ENCODE measurements at places on chromosomes 11 and 22.

DNA sequence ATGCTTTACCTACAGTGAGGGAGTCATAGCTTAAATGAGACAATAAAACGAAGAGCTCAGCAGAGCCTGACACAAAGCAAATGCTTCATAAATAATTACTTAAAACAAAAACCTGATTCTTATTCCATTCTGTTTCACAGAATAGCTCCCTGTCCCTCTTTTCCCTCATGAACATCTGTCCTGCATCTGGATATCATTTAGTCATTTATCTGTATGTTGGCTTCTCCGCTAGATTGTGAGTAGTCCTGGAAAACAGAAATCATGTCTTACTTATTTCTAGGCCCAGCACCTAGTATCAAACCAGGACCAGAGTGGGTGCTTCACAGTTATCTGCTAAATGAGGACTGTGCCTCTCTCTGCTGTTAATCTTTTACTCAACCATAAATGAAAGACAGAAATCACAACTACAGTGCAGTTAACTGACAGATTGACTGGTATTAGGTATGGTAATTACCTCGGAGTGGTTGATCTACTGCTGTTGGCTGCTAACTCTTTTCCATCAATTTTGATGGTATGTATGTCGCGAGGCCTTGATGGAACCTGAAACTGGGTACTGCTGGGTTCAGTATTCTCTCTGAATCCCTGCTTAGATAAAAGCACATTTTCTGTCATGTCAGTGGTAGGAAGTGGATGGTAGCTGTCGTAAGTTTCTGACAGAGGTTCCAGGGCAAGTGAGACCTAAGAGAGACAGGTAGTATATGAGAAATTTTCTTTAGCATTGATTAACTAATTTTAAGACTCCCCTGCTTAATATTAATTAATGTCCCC lies 31.5 kb downstream of the C2CD3 start:
- no peak for DNase-seq

GRCh38 chr22:24803064-24803542 lies 2.9 kb upstream of the SGSM1 start:
- peak; percentile 46 for DNase-seq

- DNase-seq: peak; percentile 83
Measured at GRCh38 chr11:82733444-82734119, at the start of gene FAM181B. FAM181B (minus strand) TSS chr11:82733864; CDS start chr11:82733729, 135 bp downstream.

- DNase-seq: no peak
Measured at GRCh38 chr11:66842501-66842895, 743 bp upstream of the RCE1 start.

- DNase-seq: no peak
Measured at GRCh38 chr22:20230777-20231420, 37.2 kb downstream of the RTN4R start.

DNA sequence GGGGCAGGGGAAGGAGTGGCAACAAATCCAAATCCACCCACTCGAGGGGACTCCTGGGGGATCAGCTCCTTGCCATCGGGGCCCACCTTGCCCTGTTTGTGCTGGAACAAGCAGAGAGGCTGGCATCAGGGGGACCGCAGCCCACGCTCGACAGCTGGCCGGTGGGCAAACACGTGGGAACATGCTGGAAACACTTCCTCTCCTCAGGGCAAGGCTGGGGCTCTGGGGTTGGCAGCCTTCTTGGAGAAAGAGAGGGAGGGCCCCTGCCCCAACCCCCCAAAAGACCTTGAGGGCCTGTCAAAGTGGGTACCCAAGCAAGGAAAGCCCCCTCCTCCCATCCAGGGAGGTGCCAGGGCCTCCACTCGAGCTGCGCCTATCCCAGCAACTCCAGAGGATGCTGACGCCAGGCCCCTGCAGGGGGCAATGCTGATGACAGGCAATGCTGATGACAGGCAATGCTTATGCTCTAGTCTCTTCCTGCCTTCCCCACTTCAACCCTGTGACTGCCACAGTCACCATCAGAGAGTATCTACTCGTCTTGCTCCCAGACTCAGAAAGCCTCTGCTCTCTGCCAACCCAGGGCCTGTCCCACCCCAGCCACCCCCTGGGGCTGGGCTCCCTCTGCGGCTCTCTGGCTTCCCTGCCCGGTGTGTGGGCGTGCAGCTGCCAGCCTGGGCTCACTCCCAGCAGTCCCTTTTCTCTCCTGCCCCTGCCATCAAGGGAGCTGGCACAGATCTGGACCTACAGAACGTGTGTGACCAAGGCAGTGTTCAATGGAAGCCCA lies 6.0 kb downstream of the ESS2 start:
- DNase-seq: no peak

- DNase-seq: no peak
Measured at GRCh38 chr11:69183613-69184012, 27.9 kb downstream of the SMIM38 start.

DNA sequence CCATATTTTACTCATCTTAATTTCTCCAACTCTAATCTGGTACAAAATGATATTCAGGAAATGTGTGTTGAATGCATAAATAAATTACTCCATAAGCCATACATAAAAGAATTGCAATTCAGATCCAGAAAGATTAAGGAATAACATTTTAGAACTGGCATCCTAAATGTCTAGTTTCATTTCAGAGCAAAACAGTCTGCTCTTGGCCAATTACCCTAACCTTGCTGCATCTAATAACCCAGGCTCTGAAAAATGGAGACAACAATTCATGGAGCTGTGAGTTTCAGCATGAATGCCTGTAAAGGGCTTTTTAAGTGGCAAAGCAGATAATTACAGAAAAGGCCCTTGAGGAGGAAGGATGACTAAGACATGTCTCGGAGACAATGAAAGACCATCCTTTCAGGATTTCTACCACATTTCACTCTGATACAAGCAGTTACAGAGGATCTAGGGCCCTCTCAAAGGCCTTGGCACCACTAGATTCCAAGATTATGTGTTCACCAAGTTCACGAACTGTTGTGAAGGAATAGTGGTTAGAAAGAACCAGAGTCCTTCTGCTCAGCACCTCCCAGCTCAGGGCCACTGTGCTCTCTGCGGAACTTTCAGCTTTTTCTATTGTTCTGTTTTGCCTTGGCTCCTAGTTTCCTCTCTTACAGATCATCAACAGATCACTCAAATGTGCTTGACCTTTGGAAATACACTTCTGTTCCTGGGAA lies 157.6 kb upstream of the BLID start:
- DNase-seq: no peak

GRCh38 chr22:50672041-50672440 lies 582 bp upstream of the SHANK3 start:
- no peak for DNase-seq

GRCh38 chr11:2599561-2600189 lies 100.1 kb downstream of the KCNQ1OT1 start:
- no peak for DNase-seq

- DNase-seq: no peak
Measured at GRCh38 chr11:117771841-117772240, 25.2 kb downstream of the DSCAML1 start.

GRCh38 chr22:31244943-31245451 lies 32.9 kb downstream of the LIMK2 start:
- DNase-seq: no peak

GRCh38 chr11:32391956-32392553 lies 43.3 kb downstream of the WT1 start:
- no peak for DNase-seq

GRCh38 chr11:43998308-43998707 lies 49.5 kb upstream of the ACCSL start:
- no peak for DNase-seq

DNA sequence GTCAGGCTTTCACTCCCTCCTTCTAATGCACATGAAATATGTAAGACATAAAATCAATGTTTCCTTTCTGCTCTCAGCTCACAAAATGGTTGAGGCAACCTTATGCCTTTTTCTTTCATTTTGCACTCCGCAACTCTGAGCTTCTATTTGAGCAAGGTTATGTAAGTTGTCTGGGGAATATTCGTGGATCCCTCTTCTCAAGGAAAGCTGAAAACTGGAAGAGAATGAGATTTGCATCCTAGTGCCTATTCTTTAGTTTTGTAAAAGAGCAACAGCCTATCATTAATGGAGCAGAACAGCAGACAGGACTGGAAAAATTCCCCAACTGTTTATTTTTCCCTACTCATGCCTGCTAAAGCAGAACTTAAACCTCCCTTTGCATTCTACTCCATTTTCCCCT lies 141.7 kb downstream of the FAM76B start:
- no peak for DNase-seq

DNA sequence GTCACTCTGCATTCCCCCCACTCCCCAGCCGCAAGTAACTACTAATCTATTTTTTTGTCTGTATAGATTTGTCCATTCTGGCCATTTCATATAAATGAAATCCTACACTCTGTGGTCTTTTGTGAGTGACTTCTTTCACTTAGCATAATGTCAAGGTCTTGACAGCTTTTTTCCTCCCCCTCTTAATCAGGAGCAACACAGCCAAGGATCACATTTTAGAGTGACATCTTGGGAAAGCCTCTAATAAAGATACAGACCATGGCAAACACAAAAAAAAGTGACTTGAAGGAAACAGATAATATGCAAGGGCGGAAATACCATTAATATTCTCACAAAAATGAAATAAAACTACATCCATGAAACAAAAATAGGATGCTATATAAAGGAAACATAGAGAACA lies 43.9 kb downstream of the RAB30 start:
- DNase-seq: peak; percentile 22

GRCh38 chr22:37080438-37080837 lies 28.9 kb downstream of the KCTD17 start:
- DNase-seq: no peak

GRCh38 chr11:94834911-94835593 lies 66.9 kb downstream of the AMOTL1 start:
- DNase-seq: peak; percentile 36

GRCh38 chr11:110711776-110712658 lies at the start of gene ARHGAP20:
ARHGAP20 (minus strand) TSS chr11:110712437; CDS start chr11:110712231, 206 bp downstream.
- DNase-seq: peak; percentile 46

DNA sequence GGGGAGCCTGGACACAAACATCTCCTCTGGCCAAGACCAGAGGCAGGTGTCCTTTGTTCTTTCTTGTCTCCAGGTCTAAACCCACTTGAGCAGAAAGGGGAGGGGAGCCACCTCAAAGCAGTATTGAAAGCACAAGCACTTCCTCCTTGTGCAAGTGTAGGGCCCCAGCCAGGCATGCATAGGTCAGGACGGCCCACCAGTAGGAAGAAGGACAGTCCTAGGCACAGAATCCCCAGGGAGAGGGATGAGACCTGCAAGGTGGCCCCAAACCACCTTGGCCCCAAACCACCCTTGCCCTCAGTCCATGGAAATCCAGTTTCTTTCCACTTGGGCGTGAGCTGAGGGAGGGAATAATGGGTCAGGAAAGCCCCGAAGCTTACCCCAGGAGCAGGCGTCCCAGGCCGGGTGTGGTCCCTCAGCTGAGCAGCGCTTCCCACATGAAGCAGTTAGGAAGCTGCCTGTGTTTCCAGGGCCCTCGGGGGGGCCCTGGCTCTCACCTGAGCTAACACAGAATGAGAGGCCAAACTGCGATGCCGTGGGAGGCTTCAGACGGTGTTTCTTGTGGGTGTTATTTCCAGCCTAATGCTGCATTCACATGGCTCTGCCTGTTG lies 20.4 kb upstream of the IGSF9B start:
- no peak for DNase-seq

DNA sequence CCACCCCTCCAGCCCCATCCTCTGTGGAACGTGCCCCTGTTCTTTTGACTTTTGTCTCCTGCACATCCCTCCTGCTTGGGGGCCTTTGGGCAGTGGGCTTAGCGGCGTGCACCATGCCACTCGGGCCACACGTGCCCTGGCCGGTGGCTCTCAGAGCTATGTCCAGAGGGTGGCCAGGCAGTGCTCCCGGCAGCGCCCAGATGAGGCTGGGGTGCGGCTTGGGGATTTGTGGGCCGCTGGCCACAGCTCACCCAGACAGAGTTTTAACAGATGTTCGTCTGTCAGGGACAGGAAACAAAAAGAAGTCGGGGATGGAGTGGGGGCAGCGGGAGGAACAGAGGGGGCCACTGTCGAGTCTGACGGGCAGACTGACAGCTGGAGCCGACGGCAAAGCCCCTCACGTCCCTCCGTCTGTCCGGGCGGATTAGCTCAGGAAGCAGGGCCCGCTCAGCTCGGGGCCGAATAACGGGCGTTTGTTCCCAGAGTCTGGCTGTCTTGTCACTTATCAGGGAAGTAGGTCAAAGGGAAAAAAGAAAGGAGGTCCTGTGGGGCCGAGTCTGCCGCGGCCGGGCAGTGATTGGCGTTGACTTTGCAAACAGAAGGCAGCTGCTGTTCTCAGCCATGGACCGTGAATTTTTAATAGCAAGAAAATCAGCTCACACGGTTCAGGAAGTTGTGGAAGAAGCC lies 61.6 kb downstream of the LRP5 start:
- DNase-seq: no peak

DNA sequence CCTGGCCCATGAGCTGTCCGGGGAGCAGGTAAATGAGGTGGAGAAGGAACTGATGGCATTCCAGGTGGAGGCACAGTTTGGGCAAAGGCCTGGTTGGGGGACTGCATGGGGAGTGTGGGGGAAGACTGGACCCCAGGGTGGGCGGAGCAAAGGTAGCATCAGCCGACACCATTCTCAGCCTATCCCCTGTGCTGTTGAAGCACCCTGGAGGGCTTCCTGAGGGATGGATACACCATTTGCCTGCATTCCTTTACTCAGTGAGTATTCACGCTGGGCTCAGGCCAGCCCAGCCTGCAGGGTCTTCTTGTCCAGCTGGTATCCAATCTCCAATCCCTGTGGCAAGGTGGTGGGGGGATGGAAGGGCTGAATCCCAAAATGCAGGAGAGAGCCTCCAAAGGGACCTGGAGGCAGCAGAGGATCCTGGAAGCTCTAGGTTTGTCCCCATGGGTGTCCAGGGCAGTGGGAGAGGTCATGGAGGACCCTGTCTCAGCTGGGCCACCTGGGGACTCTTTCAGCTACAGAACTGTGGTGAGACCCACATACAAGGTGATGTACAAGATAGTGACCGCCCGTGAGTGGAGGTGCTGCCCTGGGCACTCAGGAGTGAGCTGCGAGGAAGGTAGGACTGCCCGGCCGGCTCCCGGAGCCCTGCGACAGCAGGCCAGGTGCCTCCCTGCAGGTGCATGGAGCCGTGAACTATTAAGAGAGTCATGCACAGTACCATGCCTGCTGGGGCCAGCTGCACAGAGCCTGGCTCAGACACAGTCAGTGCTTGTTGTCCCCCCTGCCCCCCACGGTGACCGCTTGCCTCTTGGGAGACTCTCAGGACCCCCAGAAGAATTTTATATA lies 9.5 kb downstream of the EMID1 start:
- DNase-seq: no peak

- peak; percentile 36 for DNase-seq
Measured at GRCh38 chr11:81497202-81497804, 1236.4 kb downstream of the FAM181B start.

GRCh38 chr11:104073950-104074705 lies 37.7 kb downstream of the DDI1 start:
- no peak for DNase-seq

- DNase-seq: no peak
Measured at GRCh38 chr22:46969961-46970360, 207.5 kb downstream of the TBC1D22A start.

DNA sequence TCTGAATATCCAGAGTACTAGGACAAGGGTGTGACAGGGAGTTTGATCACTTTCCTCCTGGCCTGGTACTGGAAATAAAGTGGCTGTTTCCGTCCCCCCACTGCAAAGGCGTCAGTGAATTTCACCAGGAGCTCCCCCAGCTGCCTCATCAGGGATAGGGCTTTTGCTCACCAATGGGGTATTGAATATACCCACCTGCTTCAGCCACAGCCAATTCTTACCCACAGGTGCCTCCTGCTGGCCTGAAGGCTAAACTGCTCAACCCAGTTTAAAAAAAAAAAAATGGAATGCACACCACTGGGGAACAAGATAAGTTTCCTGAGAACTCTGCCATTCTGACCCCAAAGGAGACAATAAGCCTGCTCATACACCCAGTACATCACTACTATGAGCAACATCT lies 65.3 kb upstream of the MS4A8 start:
- peak; percentile 32 for DNase-seq

GRCh38 chr11:86812981-86813380 lies 12.6 kb downstream of the PRSS23 start:
- DNase-seq: no peak

GRCh38 chr11:82895437-82896091 lies 4.7 kb downstream of the PRCP start:
- no peak for DNase-seq

Data from HAP-1 (cell line).